NCI-H187 (cell line): ENCODE measurements at places on chromosomes 1 and 21.

DNA sequence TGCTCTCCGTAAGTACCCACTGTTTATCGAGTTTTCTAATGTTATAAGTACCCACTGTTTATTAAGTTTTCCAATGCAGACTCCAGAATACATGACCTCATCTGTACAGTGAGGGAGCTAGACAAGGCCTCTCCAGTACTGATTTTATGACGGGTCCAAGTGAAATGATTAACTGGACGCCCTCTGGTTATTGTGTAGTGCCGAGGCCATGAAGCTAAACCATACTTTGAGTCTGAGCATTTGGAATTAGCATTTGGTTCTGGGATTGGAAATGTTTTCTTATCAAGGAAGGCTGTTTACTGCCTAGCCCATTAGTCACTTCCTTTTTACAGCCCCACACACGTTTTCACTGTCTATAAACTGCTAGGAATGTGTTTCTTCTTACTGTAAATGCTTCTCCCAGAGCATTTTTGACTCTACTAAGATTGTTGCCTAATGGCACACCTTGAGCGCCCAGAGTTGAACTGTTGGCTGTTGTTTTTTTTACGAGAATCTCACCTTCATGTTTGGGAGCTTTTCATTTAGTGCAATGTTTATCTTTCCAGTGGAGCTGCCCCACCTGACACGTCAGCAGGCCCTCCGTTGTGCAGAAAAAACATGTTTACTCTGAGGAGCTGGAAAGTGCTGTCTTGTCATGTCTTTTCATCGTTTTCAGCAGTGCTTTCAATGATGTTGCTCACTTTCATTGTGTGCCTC, 26.9 kb downstream of the SPATA46 start:
- DNase-seq = no peak

DNA sequence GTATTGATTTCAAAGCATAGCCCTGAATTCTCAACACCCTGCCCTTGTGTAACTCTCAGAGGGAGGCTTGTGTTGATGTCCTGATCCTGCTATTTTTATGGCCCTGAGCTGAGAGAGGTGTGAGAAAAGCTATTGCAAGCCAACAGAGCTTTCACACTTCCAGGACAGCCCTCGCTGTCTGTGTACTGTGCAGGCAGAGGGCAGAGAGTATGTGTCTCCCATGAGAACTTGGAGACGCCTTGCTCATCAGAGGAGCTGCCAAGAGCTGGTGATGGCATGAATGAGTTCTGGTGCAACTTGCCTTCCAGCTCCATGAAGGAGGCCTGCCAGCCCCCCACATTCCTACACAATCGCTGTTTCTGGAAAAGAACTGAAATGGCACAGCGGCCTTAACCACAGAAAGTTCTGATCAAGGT, 144.1 kb upstream of the AJAP1 start:
- no peak for DNase-seq

DNA sequence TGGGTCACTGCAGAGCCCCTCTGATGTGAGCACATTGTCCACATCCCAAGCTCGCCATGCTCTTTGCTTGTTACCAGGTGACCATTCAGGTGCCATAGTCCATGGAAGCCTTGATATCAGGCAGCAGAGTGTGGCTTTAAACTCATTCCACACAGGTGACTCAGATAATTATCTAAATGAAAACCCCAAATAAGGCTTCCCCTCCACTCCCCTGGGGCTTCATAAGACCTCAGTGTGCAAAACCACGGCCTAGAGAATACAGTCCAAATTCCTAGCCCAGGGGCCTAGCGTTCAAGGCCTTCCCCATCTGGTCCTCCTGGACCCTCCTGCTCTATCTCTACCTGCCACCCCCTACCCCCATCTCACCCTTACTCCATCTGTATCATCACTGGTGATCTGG, 97.1 kb downstream of the ARHGEF10L start:
- DNase-seq = no peak

GRCh38 chr1:227945891-227946623, 1.7 kb downstream of the WNT9A start:
- no peak for DNase-seq

- no peak for DNase-seq
Measured at GRCh38 chr1:51359879-51360278, 29.5 kb upstream of the TTC39A start.

DNA sequence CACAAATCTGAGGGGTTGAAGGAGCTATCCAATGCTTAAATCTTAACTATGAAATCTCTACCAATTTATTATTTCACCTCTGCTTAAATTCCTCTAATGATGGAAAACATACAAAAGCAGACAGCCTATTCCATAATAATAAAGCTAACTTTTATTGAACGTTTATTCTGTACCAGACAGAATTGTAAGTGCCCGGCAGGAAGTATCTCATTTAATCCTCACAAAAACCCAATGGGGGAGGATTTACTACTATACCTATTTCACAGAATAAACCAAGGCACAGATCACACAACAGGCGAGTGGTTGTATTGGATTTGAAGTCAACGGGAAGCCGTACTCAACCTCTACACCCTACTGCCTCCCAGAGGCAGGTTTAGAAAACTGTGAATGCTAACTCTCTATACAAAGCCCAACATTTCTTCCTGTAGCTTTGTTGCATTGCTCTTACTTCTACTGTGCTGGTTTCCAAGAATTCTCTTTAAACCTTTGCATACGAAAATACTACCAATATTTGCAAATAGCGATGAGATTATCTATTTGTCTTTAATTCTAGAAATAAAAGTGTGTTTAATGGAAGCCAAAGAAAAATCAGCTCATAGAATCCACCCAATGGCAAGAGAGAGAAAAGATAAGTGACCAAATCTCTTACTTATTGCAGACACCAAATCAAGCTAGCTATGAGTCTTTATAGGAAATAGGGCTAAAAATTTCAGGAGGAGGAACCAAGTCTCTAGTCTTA, 33.5 kb upstream of the C1orf53 start:
- DNase-seq = no peak

- DNase-seq = no peak
Measured at GRCh38 chr1:150256554-150257341, 826 bp upstream of the CA14 start.

GRCh38 chr1:25619101-25619890, 2.7 kb downstream of the MAN1C1 start:
- DNase-seq = no peak

GRCh38 chr1:80392529-80392928, 1386.0 kb upstream of the ADGRL4 start:
- no peak for DNase-seq

GRCh38 chr1:173477286-173478093, at the start of gene PRDX6:
PRDX6 (plus strand) TSS chr1:173477335; CDS start chr1:173477398, 63 bp downstream.
- DNase-seq = peak; percentile 72

- DNase-seq = no peak
Measured at GRCh38 chr1:224173523-224173922, 9.5 kb upstream of the DEGS1 start.

DNA sequence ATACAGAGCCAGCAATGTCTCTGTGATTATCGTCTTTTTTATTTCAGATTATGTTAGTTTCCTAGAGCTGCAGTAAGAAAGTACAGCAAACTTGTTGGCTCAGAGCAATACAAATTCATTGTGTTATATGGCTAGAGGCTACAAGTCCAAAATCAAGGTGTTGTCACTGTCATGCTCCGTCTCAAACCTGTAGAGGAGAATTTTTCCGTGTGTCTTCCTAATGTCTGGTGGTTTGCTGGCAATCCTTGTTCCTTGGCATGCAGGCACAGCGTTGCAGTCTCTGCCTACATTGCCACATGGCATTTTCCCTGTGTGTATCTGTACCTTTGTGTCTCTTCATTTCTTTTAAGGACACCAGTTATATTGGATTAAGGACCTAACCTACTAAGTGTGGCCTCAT, 244.4 kb downstream of the LRRIQ3 start:
- DNase-seq = no peak

DNA sequence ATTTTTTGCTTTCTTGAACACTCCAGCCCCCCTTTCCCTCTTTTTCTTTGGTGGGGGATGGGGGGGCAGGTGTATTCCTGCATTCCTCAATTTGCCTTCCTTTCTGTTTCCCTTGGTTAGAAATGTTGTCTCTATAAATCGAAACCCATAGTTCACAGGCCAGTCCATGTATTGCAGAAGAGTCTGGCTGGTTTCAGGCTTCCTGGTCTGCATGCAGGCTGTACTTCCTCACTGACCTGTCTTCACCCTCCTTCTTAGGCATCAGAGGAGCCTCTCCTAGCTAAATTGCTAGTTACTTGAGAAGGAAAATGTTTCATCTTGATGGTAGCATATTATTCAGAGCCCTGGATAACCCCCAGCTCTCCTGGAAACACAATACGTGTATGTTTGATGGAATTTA, 140.0 kb downstream of the SPATA46 start:
- DNase-seq = no peak

- no peak for DNase-seq
Measured at GRCh38 chr1:234302354-234302962, 70.8 kb upstream of the COA6 start.

- DNase-seq = no peak
Measured at GRCh38 chr1:216670118-216670883, 52.9 kb downstream of the ESRRG start.

GRCh38 chr1:98839840-98840239, 164.8 kb downstream of the PLPPR5 start:
- no peak for DNase-seq

- DNase-seq = no peak
Measured at GRCh38 chr1:197144570-197145325, 1.7 kb downstream of the ASPM start.

- DNase-seq = no peak
Measured at GRCh38 chr1:118717893-118718292, 270.2 kb downstream of the TBX15 start.

- DNase-seq = no peak
Measured at GRCh38 chr1:193971595-193971994, 785.2 kb upstream of the B3GALT2 start.
